ENCODE measurements at places on chromosomes 1 and 21. TPM values are rescaled to one million over a fixed set of nuclear protein-coding genes. Genes with fewer than 3 reads are reported as not detected.

REN gene
- total RNA-seq = not detected

FAM163A gene
- not detected for total RNA-seq

PIGR gene
- total RNA-seq = not detected

ACTA1 gene
- 1,702 TPM for total RNA-seq

CYP4Z1 gene
- not detected for total RNA-seq

HSPA6 gene
- not detected for total RNA-seq

C1orf35 gene
- 8.1 TPM for total RNA-seq

All from myocyte (in vitro differentiated cells).